ENCODE measurements at places on chromosomes 16 and 17. TPM values are rescaled to one million over a fixed set of nuclear protein-coding genes. Genes with fewer than 3 reads are reported as not detected.

The GCGR gene
- not detected for total RNA-seq

The TEKT5 gene
- total RNA-seq, result not detected

The KRT222 gene
- not detected for total RNA-seq

- DNase-seq, result no peak
These were observed 94.8 kb upstream of the DNAH9 start for GRCh38 chr17:11503308-11504035.

DNA sequence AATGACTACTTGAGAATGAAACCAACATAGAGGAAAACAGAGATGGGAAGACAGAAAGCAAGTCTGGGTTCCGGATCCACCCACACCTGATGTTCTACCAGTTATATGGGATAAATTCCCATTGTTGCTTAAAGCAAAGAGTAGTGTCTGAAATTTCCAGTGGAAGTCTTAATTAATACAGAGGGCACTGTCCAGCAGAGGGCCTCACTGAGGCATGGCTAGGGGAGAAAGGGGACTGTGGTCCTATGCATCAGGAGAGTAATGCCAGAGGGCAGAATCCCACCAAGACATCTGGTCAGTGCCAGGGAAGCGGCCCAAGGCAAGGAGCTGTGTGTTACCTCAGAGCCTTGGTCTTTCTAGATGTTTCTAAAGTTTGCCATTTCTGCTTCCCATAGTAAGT is 7.5 kb upstream of the UMOD start:
- no peak for DNase-seq

DNA sequence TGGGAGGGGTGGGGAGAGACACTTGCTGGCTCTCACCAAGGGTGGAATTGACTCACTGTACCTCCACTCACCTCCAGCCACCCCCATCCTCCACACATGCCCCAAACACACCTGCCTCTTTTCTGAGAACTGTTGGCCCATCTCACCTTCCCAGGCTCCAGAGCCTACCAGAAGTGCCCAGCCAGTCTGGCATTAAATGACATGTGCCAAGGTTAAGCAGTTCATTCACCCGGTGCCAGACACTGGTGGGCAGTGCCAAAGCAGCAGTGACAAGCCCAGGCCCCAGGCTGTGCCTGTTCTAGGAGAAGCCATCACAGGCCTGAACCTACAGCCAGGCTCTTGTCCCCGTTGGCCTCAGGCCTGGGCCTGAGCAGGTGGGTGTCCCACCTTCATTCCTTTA is 11.2 kb downstream of the MVP start:
- DNase-seq, result no peak

GRCh38 chr17:34639706-34640425 is 60.5 kb downstream of the TMEM132E start:
- no peak for DNase-seq

- peak; percentile 83 for DNase-seq
These were observed at the start of gene LASP1NB for GRCh38 chr17:38925263-38925995. Gene LASP1NB, plus strand, starts transcription at chr17:38925614.

- peak; percentile 21 for DNase-seq
These were observed 118.1 kb downstream of the ENGASE start for GRCh38 chr17:79192503-79193351.
